ENCODE measurements at places on chromosomes 1 and 21.

- no peak for DNase-seq
Measured at GRCh38 chr1:196034080-196034706, 574.0 kb downstream of the KCNT2 start.

- no peak for DNase-seq
Measured at GRCh38 chr1:78490861-78491450, at the start of gene PTGFR. Gene PTGFR, plus strand, starts transcription at chr1:78490974. Its CDS starts 1,770 bp downstream, at chr1:78492744.

GRCh38 chr21:33403128-33403785 is at the start of gene IFNGR2:
Gene IFNGR2, plus strand, starts transcription at chr21:33403413. Its CDS starts 131 bp downstream, at chr21:33403544.
- DNase-seq, result peak; percentile 34

DNA sequence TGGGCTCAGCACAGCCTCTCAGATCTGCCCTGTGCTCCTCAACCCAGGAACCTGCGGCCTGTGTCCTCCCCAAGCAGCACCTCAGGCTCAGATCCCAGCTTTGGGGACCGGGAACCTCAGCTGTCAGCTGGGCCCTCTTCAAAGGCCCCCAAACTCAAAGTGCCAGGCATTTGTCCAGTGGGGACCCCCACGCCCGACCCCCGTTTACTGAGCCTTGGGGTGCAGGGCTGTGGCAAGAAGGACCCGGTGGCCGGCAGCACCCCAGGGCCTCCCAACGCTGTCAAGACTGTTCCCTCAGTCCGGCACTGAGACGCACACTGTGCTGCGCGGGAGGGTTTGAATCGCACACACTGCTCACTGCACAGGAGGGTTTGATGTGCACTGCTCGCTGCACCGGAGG is 35.0 kb downstream of the MORN1 start:
- no peak for DNase-seq

- DNase-seq, result no peak
Measured at GRCh38 chr1:242546849-242547729, 22.6 kb upstream of the PLD5 start.

GRCh38 chr1:10973956-10974881 is 38.2 kb upstream of the TARDBP start:
- no peak for DNase-seq

GRCh38 chr1:233993651-233994050 is 89.2 kb downstream of the SLC35F3 start:
- DNase-seq, result no peak

- no peak for DNase-seq
Measured at GRCh38 chr1:206953126-206953525, 6.9 kb upstream of the PIGR start.

DNA sequence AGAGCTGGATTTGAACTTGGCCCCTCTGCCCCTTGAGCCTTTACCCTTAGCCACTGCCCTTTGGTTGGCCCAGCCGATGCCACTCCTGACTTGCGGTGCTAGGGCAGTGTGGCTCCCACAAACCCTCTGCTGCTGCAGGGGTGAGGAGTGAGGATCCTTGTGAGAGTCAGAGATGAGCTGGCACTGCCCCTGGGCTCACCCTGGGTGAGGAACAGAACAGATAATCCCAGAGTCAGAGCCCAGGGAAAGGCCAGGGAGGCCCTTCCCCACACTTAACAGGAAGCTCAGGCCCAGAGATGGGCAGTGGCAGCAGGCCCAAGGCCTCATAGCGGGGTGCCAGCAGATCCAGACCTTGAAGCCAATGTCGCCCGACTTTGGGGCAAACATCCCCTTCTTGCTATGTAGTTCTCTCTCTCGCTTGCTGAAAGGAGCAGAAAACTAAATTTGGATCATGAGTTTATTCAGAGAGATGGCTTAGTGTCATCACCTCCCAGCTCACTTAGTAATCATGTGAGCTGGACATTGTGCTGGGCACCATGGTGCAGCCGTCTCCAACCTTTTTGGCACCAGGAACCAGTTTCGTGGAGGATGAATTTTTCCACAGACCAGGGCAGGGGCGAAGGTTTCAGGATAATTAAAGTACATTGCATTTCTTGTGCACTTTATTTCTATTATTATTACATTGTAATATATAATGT is 81.4 kb downstream of the IGSF21 start:
- DNase-seq, result no peak

DNA sequence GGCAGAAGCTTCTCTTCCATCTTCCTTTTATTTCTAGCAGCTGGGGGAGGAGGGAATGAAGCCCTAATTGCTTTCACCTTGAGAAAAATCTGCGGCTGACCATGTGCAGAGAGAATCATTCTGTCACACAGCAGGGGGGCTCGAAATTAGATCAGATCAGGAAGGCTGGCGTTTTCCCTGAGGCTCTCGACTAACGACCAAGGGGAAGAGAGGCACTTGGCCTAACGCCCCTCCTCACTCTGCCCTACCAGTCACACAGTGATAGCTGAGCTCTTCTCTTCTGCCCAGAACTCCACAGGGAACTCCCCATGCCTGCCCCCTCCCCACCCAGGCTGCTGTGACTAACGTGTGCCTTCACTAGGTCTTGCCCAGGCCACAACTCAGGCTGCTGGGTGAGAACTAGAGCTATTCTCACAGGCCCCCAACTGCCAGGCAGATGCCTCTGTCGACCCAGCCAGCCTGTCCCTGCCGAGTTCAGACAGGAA is 26.5 kb upstream of the KHDRBS1 start:
- no peak for DNase-seq

DNA sequence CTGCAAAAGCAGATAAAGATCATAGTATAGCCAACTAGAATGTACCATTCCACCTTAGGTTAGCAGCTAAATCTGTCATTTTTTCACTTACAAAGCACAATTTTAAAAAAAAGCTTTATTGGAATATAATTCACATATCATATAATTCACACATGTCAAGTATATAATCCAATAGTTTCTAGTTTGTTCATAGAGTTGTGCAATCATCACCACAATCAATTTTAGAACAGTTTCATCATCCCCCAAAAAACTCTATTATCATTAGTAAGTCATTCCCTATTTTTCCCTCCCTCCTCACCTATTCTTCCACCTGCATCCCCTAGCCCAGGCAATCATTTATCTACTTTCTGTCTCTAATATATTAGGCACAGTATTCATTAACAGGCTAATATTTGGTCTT is 32.0 kb upstream of the INSL5 start:
- DNase-seq, result no peak

GRCh38 chr1:204660509-204660908 is 25.0 kb downstream of the LRRN2 start:
- DNase-seq, result no peak

DNA sequence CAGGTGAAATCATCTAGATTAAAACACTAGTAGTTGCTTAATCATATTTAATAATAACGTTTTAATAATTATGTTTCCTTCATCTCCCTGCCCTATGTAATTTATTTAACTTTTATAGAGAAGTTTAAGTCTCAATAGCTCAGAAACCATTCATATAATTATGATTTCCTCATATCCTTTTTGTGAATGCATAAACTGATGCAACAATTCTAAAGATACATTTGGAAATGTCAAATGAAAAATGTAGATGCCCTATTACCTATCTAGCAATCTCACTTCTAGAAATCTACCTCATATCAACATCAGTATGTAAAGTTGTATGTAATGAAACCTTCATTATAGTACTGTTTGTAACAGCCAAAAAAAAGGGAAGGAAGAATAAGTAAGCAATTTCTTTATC is 10.5 kb downstream of the DRAM2 start:
- no peak for DNase-seq

GRCh38 chr1:182703539-182703938 is 19.2 kb upstream of the RGS8 start:
- no peak for DNase-seq

DNA sequence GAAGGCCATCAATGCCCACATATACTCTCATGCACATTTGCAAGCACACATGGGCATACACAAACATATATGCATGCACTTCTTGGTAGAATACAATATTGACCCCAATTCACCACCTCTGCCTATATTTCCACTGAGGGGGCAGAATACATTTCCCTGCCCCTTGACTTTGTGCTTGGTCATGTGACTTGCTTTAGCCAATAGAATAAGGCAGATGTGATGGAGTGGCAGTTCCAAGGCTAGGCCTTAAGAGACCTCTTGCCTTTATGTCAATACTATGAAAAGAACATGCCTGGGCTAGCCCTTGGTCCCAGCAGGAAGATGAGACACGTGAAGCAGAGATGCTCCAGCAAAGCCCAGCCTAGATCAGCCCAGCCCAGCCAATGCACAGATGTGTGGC is 66.0 kb upstream of the GRIK3 start:
- DNase-seq, result no peak

- DNase-seq, result no peak
Measured at GRCh38 chr1:47821760-47822159, 175.4 kb downstream of the TRABD2B start.

- DNase-seq, result no peak
Measured at GRCh38 chr21:35239811-35240219, 190.7 kb upstream of the RUNX1 start.

DNA sequence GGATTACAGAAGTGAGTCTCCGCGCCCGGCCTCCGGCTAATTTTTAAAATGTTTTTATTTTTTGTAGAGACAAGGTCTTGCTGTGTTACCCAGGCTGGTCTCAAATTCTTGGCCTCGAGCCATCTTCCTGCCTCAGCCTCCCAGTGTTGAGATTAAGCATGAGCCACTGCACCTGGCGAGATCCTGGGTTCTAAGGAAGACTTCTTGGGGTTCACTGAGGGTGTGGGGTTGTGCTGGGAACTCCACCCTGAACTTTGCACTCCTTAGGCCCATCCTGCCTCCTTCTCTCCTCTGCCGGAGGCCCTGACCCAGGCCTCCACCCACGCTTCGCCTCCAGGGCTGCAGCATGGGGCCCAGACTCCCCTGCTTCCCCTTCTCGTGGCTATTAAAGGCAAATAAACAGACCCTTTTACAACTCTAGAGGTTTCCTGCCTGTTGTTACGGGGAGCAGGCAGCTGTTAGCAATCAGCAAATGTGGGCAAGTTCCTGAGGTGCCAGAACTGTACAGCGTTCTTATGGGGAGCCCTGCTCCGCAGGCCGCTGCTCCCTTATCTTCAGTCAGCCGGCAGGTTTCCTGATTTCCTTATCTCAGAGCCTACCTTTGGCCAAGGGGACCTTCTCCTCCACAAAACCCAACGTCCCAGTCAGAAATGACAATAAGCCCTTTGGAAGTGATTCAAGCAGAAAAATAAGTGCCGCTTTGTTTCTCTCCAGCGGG is 41.0 kb upstream of the LIN9 start:
- no peak for DNase-seq

Data from activated naive CD8-positive, alpha-beta T cell treated with anti-CD3 and anti-CD28 coated beads, Interleukin-2, amount 50 U/mL, for 24 hours (primary cell).